ENCODE measurements at places on chromosomes 2 and 18.

GRCh38 chr2:216849987-216850386 lies 9.9 kb downstream of the TNP1 start:
- no peak for DNase-seq

- DNase-seq: no peak
Measured at GRCh38 chr2:238431-238830, 25.4 kb downstream of the SH3YL1 start.

GRCh38 chr2:17476830-17477229 lies 41.4 kb downstream of the RAD51AP2 start:
- no peak for DNase-seq

- no peak for DNase-seq
Measured at GRCh38 chr2:69087211-69087911, 74.4 kb downstream of the ANTXR1 start.

GRCh38 chr2:181485638-181485946 lies 28.4 kb downstream of the ITGA4 start:
- DNase-seq: no peak

DNA sequence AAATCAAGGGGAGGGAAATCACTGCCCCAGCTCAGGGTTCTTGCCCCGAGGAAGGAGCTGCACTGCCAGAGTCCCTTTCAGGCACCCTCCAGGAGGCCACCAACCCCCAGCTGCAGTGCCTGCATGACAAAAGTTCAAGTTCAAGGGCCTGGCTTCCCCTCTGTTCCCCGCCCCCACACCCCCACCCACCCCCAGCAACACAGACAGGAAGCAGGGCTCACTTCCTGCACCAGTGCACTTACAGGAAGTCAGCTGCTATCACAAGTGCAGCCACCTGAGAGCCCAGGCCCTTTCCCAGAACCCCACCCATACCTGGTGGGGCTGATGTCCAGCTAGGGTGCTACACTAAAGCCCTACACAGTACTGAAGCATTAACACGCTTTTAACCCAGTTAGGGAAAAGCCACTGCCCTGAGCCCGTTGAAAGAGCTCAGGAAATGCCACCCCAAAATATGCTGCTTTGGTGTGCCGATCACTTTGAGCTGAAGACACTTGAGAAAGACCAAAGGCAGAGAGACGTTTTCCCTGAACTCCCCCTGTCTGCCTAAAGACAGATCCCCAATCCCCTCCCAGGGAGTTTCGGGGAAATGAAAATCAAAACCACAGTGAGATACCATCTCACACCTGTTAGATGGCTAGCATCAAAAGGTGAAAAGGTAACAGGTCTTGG lies 109.9 kb upstream of the CAB39 start:
- DNase-seq: peak; percentile 62

- DNase-seq: no peak
Measured at GRCh38 chr2:239277401-239278085, 123.3 kb downstream of the HDAC4 start.

DNA sequence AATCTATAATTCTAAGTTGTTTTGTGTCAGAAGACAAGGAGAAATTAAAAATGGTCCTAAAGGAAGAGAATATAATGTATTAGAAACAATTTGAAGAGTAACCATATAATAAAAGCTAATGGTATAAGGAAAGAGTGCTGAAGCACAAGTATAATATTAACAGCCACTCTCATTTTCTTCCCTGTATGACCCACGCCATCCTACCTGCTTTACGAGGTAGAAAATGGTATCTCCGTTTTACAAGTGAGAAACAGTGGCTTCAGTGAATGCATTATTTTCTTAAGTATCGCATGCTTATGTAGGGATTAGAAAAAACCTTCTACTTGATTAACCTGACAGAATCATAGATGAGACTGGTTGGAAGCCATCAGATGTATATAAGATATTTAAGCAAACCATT lies 266.2 kb downstream of the CCDC102B start:
- no peak for DNase-seq

GRCh38 chr2:96618596-96619283 lies 19.4 kb downstream of the KANSL3 start:
- no peak for DNase-seq

- no peak for DNase-seq
Measured at GRCh38 chr2:182230561-182230960, 196.3 kb downstream of the PDE1A start.

DNA sequence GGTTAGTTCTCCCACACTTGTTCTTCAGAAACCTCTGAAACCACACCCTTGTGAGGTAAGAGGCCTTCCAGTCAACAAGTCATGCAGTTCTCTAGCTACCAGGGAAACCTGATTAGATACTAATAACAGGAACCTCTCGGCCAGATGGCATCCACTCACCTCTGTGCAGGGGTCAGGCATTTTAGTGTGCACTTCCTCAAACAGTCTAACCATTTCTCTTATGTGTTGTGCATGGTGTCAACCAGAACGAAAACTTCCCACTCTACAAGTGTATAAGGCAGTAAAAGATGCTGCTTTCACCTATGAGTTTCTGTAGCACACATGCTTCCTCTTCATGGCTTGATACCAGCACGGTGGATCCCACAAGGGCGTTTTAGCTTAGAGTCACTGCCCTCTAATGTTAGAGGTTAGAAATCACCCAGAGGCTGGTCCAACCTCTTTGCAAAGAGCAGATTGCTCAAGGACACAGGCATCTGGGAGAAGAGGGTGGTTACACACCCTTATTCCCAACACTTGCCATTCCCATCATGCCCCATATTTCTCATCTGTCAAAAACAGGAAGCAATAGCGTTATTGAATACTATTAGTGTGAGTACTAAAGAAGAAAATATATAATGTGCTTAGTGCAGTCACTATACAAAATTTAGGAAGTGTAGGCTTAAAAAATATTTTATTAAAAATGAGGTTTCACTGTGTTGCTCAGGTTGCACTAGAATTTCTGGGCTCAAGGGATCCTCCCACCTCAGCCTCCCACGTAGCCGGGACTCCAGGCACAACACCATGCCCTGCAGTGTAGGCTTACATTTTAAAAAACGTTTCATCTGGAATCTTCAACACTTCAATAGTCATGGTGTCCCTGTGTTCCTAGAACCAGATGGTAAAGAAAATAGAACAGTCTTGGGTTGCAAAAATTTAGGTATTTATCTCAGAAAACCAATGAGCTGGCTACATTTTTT lies 34.5 kb upstream of the RAB31 start:
- DNase-seq: no peak

DNA sequence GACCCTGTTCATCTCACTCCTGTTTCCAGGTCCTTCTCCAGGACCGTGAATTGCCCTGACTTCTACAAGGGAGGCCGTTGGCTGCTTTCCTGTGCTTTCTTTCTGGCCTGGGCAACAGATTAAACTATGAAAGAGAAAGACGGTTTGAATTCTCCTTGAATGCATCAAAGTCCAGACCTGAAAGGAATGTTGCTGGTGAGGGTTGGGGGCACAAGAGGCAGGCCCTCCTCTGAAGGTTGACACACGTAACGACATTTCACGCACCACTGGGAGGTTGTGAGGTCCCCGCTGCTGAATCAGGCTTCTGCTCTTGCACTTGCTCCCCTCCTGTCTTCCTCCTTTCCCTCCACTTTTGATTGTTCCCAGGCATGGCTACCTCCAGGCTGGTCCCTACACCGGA lies 141.9 kb downstream of the CYRIA start:
- DNase-seq: no peak

GRCh38 chr2:200007306-200007705 lies 51.9 kb downstream of the MAIP1 start:
- no peak for DNase-seq
